ENCODE measurements at places on chromosomes 2 and 18.
A peak's percentile ranks its signal among the peaks of the same experiment; 100 is the strongest.

GRCh38 chr2:44155666-44156446, 12.8 kb upstream of the PPM1B start:
- no peak for DNase-seq

DNA sequence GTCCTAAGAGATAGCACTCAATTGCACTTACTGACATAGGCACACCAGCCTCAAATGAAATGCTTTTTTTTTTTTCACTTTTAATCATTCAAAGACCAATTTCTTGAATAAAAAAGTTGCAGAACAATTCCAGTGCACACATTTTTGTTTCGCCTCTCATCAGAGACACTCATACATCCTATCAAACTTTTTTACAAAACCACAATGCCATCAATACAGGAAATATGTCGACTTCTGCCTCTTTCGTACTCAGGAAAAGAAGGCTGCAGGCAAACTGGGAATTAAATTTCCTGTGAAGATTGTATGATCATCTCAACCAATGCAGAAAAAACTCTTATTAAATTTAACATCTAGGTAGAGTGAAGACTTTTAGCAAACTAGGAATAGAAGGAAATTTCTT, 112.4 kb downstream of the DNER start:
- no peak for DNase-seq

GRCh38 chr2:186325827-186326535, 160.1 kb upstream of the ZC3H15 start:
- no peak for DNase-seq

- DNase-seq, result peak; percentile 71
Measured at GRCh38 chr2:23375448-23375847, 9.5 kb upstream of the KLHL29 start.

- DNase-seq, result no peak
Measured at GRCh38 chr2:128448331-128449225, 129.9 kb upstream of the HS6ST1 start.

- no peak for DNase-seq
Measured at GRCh38 chr2:65071499-65072180, 15.4 kb downstream of the CEP68 start.

GRCh38 chr2:219737270-219737691, 109.9 kb downstream of the SLC4A3 start:
- no peak for DNase-seq

GRCh38 chr2:112189001-112189556, 50.9 kb downstream of the FBLN7 start:
- DNase-seq, result no peak

- no peak for DNase-seq
Measured at GRCh38 chr2:30472326-30472725, 25.3 kb downstream of the LCLAT1 start.

DNA sequence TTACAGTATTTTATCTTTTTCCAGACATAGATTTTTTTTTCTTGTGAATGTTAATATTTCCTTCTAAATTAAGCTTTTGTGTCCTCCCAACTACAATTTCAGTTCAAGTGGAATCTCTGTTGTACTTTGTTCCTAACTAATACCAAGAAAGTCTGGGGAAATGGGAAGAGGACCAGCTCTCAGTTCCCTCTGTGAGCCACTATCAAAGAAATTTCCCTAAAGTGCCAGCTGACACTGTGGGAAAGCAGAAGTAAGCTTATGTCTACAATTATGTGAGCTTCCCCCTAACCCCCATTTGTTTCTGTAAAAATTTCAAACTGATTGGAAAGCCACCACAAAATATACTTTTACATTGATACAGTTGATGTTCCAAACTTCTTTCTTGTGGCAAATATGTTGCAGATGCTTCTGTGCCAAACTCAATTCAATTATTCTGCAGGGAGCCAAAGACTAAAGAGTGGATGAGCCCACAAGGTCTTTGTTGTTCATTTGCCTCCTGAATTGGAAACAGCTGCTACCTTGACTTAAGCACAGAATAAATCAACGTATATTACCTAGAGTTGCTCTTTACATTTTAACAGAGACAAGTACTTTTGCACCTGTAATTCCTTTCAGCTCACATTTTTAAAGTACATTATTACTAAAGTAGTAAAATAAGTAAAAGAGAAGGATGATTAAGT, 306.6 kb downstream of the PTH2R start:
- no peak for DNase-seq

- peak; percentile 49 for DNase-seq
Measured at GRCh38 chr2:70143314-70144150, 47.3 kb downstream of the C2orf42 start.
